ENCODE measurements at places on chromosomes 13 and 19.

DNA sequence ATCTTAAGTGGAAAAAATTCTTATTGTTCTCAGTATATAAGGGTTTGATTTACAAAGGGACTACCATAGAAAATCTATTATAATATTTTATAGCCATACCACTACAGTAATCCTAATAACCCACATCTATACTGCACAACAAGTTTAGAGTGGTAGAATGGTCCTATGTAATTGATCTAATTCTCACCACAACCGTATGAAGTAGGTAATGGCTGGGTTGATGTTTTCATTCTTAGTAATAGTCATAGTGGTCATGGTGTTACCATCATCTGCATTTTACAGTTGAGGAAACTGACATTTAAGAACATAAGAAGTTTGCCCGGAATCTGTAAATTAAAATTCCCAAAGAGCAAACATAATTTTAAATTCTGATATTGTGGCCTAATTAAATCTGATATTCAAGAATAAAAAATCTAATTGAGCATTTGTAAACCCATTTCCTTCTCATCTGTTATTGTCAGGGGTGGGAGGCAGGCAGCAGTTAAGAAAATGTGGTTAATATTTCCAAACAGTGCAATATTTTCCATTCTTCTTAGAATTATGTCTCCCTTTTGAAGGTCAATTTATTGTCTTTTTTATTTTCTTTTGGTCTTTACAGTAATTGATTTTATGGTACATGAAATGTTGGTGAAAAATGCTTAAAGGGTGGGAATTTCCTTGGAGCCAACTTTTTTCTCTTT lies 65.6 kb downstream of the DHRS12 start:
- DNase-seq: no peak

DNA sequence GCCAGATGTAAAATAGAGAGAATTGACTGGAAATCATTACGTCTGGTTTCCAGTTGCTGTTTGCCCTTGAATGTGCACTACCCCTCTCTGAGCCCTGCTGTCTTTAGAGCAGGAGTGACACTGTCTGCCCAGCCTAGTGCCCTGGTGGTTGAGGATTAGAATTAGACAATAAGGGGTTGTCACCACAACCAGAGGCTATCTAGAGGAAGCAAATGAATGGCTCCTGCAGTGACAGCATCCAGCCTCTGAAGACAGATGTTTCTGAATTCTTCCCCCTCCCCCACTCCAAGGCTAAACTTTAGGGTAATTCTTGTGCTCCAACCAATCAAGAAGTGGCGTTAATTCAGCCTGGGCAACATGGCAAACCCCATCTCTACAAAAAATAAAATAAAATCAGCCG lies 2.0 kb downstream of the RAB8A start:
- DNase-seq: no peak

DNA sequence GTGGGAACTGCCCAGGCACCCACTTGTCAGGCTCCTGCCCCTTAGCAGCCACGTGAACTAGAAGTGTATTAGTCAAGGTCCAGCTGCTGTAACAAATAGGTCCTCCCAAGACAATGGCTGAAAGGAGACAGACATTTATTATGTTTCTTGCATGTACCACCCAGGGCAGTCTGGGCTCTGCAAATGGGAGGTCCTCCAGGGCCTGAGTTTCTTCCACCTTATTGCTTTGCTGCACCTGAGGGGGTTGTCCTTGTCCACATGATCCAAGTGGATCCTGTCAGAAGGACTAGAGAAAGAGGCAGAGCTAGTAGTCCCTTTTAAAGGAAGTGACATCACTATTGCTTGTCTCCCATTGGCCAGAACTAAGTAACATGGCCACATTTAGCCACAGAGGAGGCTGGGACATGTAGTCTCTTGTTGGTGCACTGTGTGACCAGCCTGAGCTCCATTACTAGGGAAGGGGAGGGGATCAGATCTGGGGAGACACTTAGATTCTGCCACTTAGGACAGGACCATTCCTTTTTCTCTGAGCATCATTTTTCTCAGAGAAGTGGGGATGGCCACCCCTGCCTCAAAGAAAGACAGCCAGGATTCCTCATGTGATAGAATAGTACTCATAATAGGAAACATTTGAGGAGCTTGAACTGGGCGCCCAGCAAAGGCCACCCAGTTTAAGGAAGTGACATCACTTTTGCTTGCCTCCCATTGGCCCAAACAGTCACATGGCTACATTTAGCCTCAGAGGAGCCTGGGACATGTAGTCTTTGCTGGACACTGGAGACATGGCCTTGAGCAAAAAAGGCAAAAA lies 15.1 kb downstream of the CC2D1A start:
- DNase-seq: peak; percentile 58

DNA sequence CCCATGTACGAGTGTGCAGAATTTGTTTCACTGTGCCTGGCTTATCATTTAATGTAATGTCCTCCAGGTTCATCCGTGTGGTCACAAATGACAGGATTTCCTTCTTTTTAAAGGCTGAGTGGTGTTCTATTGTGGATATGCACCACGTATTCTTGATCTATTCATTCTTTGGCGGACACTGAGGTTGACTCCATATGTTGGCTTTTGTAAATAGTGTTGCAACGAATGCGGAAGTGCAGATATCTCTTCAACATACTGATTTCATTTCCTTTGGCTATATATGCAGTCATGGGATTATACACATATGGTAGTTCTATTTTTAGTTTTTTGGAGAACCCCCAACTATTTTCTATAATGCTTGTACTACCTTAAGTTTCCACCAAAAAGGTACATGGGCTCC lies 13.0 kb downstream of the OR7A5 start:
- peak; percentile 15 for DNase-seq

DNA sequence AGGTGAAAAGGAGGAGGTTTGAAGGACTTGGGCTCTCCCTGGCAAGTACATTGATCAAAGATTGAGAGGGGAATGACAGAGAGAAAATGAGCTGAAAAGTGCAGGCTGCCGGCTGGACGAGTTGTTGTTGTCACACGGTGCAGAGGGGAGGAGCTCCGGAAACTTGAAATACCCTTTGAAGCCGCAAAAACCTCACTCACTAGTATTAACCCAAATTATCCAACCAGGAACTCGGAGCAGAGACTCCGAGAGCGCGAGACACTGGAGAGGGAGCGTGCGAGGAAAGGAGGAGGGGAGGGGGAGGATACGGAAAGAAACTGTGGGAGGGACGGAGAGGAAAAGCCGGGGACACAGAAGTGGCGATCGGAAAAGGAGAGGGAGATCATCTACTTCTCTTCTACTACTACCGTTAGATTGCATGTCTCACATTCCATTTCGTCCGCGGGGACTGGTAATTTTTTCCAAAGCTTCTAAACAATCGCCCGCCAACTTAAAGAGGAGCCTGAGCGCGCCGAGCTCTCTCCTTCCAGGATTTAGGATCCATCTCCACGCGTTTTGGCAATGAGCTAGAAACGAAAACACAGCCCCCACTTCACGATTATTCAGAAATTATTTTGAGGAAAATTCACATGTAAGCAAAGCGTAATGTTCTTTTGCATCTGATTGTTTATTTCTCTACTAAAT lies at the start of gene DACH1:
Gene DACH1 (minus strand): TSS at position 74 of the 684 bp plus-strand sequence.
- peak; percentile 47 for DNase-seq

- no peak for DNase-seq
These were observed 215.7 kb downstream of the TEX29 start for GRCh38 chr13:111536075-111536642.

DNA sequence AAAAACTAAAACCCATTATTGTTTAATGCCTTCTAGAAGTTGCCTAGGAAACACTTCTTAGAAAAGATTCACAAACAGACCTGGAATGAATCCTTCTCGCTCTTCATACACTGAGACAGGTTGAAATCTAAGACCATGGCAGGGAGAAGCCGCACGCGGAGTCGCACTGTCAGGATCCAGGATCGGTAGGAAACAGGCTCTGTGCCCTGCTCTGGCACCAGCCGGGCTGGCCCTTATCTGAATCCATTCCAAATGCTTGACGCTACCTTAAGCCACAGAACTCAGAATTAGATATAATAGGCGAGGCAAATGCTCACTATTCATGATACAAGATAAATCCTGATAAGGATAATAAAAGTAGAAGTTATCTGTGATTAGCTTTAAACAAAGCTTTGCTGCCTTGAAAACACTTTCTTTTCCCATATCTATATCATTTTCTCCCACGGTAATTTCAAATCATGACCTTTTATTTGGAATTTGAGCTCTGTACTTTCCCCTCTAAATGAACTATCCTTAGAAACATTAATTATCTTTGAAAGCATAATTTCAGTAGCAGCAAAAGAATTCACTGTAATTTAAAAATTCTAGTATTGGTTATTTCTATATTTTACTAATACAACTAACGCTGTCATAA lies 385.6 kb downstream of the IRS2 start:
- DNase-seq: no peak
